AG04449 (cell line): ENCODE measurements at places on chromosomes 3 and 15.

GRCh38 chr3:173599673-173600072 lies 202.1 kb downstream of the NLGN1 start:
- peak; percentile 69 for DNase-seq

- DNase-seq: no peak
Measured at GRCh38 chr3:129429602-129430001, 1.2 kb upstream of the EFCAB12 start.

GRCh38 chr15:98794211-98794610 lies 145.9 kb downstream of the IGF1R start:
- DNase-seq: no peak

DNA sequence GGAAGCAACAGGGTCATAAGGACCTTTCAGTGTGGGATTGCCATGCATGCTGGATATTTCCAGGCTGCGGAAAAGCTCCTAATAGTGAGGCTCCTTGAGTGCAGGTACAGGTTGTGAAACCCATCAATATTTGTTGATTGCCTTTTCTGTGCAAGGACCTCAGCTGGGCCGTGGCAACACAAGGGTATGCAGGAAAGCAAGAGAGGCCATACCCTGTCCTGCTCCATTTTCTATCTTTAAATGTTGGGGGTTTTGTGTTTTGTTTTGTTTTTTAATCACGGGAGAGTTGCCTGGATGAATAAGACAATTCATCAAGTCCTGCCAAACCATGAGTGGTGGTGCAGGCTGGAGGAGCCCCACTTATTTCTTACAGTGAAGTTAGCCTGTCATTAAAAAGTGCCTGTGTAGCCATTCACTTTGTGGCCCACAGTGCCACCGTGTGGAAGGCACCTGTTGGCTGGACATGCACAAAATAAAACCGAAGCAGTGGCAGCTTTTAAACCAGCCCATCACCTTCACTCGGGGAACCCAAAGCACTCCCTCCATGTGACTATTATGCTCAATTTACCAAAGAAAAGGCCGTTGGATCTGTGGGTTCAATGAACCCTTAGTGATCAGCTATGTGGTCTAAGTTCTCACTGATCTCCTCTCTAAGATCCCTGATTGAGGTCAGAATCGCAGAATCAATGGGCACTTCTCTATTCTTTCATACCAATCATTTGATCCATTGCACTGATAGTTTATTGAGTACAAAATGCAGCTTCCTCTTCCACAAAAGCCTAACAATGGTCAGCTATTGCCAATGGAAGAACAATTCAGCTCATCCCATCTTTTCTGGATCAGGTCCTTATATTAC lies 42.2 kb downstream of the CLDN18 start:
- DNase-seq: no peak

DNA sequence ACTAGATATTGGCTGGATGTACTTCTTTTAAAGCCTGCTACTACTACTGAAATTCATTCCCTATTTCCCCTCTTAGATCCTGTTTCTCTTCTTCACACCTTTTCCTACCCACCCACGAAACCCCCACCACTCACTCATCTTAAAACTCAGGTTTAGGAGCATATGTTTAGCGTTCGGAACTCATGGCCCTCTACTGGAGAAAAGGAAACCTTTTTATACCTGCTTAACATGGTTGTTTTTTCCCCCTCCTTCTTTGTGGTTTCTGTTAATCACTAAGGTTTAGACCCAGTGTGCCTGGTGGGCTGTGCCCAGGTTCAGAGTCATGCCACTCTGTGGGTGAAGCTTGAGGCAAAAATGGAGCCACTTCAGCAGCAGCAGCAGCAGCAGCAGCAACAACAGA lies 2.6 kb downstream of the ARID3B start:
- no peak for DNase-seq

DNA sequence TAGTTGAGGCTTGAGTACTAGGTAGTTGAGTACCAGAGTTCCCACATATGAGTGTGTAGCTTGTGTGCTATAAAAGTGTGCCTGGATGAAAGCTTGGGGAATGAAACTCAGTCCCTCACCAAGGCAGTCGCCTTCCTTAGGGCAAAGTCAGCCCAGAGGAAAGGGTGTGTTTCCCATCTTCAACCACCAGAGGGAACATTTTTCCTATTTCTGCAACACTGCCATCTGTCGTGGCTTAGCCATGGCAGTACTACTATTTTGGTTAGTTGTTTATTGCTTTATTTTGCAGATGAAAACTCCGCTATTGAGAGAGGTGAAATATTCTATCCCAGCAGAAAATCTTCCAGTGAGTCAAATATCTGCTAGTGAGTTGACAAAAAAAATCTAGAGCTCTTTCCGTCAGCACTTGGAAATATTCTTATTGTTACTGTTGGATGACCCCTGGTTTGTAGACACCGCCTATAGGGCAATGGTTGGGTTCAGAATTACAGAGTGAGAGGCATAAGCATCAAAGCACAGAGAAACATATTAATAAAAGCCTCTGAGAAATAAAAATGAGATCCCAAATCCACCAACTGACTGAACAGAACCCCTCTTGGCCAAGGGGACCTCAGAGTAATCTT lies 239.9 kb downstream of the CPNE4 start:
- peak; percentile 21 for DNase-seq

DNA sequence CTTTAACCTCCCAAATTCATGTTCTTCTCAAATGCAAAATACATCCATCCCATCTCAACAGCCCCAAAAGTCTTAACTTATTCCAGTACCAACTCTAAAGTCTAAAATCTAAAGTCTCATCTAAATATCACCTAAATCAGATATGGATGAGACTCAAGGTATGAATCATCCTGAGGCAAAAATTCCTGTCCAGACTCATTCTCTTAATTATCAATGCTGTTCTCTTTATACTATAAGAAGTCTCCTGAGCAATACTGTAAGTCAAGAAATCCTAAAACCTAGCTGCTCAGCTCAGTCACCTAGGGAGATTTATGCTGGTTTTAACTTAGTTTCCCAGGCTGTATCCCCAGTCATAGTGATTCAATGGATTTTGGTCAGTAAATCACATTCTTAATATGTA lies 11.1 kb downstream of the RAD18 start:
- no peak for DNase-seq

- DNase-seq: no peak
Measured at GRCh38 chr3:127388427-127388826, 100.6 kb upstream of the PRR20G start.

GRCh38 chr3:133662278-133662651 lies 524 bp upstream of the TOPBP1 start:
- DNase-seq: no peak

GRCh38 chr15:27067175-27067574 lies 96.2 kb downstream of the GABRG3 start:
- no peak for DNase-seq

GRCh38 chr3:167032267-167032876 lies 347.7 kb downstream of the ZBBX start:
- peak; percentile 0 for DNase-seq

- DNase-seq: no peak
Measured at GRCh38 chr3:134775831-134776230, 19.2 kb upstream of the EPHB1 start.

DNA sequence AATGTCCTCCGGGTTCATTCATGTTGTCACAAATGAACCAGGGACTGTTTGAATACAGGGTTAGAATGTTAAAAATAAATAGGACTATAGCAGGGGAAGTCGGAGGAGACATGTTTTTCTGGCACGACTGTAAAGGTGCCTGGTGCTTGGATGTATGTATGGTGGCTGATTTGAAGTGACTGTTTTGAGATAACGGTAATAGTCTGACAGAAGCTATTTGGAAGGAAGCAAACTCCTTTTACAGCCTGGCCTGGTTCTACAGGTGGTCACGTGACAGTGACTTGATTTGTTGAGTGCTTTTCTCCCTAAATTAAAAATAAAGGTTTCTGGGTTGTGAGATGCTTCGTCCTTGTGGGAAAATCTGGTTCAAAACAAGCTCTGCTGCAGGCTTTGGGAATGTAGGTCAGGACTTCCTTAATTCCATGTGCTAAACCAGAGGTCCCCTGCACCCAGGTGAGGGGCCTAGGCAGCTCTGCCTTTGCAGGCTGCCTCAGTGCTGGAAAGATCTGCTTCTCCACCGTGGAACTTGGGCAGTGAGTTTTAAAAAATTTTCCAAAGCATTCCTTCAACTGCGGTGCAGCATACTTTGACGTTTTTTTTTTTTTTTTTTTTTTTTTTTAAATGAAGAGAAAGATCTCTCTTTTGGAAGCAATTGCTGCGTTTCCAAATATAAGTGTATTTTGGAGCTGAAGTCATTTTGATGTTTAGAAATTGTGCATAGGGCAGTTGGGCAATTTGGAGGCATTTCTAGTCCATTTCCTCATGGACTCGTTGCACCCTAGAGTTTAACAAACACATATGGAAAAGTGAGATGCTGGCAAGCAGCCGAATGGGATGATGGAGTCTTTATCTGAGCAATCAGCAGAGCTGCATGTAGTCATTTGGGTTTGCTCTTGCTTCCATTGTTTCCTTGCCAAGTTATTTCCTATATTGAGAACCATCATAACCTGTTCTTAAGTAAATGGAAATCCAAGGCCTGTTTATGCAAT lies 30.9 kb downstream of the ITPR1 start:
- no peak for DNase-seq

- no peak for DNase-seq
Measured at GRCh38 chr3:15063238-15063637, 1.9 kb downstream of the MRPS25 start.

- no peak for DNase-seq
Measured at GRCh38 chr15:69046781-69047180, 32.3 kb downstream of the NOX5 start.

DNA sequence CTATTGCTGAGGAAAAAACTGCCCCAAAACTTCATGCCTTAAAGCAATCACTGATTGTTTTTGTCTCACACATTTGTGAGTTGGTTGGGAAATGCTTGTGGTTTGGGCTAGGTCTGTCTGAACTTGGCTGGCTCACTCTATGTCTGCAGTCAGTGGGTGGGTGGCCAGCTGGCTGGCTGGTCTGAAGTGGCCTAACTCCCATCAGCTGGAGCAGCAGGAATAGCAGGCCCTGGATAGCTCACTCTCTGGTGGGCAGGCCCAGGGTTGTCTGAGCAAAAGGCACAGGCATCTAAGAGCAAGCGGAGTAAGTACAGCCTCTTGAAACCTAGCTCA lies 37.7 kb upstream of the PRR20G start:
- no peak for DNase-seq

DNA sequence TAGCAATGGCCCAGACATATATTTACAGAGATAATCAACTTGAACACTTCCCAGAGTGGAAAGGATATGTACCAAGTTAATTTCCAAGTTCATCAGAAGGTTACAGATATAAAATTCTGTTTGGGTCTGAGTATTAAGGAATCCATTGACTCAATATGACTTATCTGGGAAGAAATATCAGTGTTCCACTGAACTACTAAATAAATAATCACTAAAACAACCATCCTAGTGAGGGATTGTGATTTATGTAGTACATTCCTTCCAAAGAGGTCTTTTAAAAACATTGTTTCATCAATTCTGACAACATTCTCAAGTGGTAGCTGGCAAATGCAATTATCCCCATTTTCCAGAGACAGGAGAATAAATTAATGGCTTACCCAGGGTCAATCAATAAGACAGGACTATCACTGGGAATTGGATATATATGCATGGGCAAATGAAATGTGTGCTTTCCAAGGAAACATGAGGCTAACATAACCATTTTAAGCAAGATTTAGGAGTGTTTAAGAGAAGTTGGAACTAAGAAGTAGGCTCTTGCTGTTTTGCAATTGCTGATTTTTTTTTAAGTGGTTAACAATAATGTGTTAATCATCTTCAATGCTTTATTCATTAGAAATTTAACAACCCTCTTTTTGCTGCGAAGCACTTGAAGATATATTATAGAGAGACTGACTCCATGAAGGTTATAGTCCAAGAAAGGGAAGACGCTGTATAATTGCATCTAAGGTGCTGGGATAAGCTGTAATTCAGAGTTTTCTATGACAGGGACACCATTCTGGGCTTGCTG lies 37.9 kb downstream of the SLC9A9 start:
- DNase-seq: no peak

GRCh38 chr15:61084944-61085367 lies 144.1 kb downstream of the RORA start:
- no peak for DNase-seq

DNA sequence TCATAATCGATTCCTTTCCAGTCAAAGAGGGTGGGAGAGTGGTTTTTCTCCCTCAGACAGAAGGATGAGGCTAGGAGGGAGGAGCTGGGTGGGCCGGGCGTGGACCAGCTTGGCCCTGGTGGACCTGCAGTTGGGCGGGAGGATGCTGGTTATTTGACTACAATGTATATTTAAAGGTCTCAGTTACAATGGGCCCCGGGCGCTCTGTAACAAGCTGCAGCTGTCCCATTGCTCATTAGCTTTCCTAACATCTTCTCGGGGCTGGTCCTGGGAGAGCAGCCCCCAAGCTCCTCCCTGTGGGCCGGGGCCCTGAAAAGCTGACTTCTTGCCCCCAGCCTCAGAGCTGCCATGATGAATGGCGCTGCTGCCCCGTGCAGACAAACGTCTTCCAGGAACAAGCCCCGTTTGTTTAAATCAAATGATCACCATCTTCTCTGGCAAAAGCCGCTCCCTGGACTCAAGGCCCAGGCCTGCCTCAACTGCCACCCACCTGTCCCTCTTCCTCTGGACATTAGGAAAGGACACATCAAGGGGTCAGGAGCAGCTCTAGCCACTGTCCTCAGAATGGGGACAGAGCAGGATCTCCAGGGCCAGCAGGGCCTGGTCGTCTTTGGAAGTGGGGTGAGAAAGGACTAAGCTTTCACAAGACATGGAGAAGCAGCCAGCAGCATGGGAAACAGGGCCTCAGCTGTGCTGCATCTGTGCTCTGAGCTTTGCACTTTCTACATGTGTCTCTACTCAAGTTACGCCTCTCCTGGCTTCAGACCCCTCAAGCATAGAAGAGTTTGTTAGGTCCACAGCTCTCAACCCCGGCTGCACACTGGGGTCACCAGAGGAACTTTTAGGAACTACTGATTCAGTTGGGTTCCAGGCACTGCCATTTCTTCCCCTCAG lies 38.6 kb downstream of the MAGEF1 start:
- DNase-seq: no peak

- DNase-seq: no peak
Measured at GRCh38 chr15:51086409-51086808, 8.3 kb downstream of the TNFAIP8L3 start.

- DNase-seq: peak; percentile 50
Measured at GRCh38 chr3:87088993-87089841, 98.3 kb upstream of the VGLL3 start.

DNA sequence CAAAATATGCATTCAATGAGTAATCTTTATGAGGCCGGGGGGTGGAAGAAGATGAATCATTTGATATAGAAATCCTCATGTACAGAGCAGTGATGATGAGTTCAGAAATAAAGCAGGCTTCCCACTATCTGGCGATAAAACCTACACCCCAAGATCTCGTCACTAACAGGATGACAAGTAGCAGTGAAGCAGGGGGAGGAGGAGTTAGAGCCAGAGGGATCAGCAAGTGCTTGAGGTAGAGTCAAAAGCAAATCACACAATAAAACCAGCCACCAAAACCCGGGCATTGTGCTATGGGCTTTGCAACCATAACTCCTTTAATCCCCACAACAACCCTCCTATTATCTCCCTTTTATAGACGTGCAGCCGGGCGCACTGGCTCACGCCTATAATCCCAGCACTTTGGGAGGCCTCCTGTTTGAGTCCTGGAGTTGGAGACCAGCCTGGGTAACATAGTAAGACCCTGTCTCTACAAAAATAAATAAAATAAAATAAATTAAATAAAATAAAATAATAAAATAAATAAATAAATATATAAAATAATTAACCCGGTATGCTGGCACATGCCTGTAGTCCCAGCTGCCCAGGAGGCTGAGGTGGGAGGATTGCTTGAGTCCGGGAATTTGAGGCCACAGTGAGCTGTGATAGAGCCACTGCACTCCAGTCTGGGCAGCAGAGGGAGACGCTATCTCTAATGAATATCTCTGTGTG lies 53.0 kb downstream of the STARD5 start:
- DNase-seq: no peak

- no peak for DNase-seq
Measured at GRCh38 chr3:89332793-89333192, 225.4 kb downstream of the EPHA3 start.
